SW480 (cell line): ENCODE measurements at places on chromosomes 16 and 17.
A peak's percentile ranks its signal among the peaks of the same experiment; 100 is the strongest.

- no peak for DNase-seq
Measured at GRCh38 chr16:51710905-51711563, 560.0 kb upstream of the SALL1 start.

- peak; percentile 98 for DNase-seq
Measured at GRCh38 chr17:56786989-56787482, 46.7 kb downstream of the C17orf67 start.

DNA sequence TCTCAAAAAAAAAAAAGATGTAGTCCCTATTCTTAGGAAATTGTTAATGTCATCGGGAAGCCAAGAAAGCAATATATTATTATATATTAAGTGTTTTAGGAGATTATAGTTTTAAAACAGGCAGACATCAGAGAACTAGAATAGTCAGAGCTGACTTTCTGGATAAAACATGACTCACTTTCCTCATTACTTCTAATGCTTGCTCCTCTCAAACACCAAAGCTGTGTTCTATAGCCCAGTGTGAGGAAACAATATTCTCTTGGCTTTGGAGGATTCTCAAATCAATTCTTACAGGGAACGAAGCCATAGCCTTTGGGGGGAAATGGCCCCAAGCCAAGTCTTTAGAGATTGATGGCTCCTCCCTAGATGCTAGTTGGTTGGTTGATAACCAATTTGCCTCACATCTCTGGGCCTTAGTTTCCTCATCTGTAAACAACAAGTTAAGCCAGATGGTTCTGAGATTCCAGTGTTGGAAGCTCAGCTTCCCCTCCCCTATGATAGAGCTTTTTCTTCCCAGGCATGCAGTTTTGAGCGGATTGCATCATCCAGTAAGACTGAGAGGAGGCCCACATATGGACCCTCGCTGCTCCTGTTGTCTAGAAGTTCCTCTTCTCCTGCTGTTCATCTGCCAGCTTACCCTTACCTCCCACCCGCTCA is 12.4 kb downstream of the NMT1 start:
- DNase-seq: no peak

DNA sequence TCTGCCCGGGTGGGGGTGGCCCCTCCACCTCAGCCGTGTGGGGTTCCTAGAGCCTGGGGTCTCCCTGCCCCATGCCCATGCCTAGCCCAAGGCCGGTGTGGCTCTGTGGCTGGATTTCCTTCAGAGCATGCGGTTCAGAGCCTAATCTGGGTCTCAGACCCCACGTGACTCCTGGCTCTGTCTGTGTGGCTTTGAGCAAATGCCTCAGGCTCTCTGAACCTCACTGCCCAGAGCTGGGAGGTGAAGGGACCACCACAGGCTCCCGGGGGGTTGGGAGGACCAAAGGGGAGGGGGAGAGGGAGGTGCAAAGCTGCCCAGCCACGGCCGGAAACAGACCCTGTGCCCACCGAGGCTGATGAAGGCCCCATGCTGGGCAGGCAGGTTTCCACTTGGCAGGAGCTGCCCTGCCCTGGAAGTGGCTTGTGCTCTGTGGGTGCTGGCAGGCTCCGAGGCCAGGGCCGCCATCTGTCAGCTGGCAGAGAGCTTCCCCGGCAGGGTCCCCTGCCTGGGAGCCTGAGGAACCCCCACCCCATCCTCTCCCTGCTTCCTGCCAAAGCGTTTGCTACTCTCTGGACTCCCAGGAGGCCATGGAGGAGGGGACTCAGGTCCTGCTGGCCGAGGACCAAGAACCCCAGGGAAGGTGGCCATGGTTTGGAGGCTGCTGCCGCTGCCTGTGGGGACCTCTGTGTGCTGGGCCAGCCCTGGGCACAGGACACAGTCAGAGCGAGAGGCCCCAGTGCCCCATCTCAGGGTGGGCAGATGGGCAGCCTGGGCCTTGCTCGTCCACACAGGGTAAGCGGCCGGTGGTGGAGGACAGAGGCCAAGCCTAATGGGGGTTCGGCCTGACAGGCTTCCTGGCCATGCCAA is 4.0 kb downstream of the CDH15 start:
- no peak for DNase-seq

DNA sequence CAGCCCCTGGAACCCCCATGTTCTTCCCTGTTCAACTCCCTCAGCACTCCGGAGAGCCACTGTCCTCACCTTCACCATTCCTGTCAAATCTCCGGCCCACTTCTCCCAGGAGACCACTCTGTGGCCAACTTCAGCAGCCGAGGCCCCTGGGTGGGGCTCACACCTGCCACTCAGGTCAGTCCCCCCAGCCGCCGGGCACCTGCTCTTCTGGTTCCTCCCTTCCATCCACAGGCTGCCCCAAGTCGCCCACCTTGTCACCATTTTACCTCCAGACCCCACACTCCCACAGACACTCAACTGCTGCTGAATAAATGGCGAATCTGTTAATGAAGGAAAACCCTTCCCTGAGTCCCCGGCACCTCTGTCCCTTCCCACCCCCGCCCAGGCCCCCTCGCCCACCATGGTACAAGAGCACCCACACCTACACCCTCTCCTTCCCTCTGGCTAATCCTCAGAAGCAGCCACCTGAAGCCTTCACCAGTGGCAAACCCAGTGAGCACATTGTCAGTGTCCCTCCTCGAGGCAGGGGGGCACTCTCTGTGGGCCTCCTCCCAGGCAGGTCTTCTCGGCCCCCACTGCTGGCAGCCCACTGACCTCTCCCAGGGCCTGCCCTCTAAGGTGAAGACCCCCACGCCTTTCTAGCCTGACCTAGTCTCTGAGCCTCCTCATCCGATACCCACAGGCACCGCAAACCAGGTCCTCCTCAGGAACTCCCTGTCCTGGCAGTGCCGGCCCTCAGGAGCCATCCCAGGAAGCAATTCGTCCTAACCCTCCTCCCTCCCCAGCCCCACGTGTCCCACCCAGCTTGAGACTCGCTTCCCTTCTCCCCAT is 8.2 kb downstream of the CANT1 start:
- DNase-seq: no peak

- peak; percentile 71 for DNase-seq
Measured at GRCh38 chr17:3773511-3773910, 27.5 kb downstream of the ITGAE start.

DNA sequence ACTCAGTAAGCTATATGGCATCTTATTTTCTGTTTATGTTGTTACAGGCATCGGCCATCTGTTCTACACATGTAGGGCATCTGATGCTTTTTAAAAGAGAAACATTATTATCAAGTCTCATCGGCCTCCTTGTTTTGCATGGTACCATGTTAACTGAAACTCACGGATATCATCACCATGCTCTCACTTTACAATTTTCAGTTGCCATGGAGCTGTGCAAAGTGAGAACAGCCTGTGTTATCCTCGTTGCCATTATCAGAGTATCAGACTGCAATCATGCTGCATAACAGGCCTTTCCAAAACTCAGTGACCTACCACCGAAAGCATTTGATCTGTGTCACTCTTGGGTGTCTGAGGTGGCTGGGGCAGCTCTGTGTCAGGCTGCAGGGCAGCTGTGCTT is 110.3 kb downstream of the C17orf67 start:
- no peak for DNase-seq

GRCh38 chr17:64005734-64006167 is 7.6 kb downstream of the PRR29 start:
- peak; percentile 68 for DNase-seq

- DNase-seq: no peak
Measured at GRCh38 chr16:73054498-73054812, 6.5 kb upstream of the ZFHX3 start.

DNA sequence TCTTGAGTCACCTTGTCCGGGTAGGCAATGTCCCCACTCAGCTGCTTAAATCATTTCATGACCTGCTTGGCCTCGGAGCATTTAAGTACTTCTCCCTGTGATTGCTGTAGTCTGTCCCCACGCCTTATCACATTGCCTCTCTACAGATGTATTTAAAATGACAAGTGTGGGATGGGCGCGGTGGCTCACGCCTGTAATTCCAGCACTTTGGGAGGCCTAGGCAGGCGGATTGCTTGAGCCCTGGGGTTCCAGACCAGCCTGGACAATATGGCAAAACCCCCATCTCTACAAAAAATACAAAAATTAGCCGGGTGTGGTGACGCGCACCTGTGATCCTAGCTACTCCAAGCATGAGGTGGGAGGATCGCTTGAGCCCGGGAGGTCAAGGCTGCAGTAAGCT is 1.3 kb upstream of the GJC1 start:
- DNase-seq: no peak

DNA sequence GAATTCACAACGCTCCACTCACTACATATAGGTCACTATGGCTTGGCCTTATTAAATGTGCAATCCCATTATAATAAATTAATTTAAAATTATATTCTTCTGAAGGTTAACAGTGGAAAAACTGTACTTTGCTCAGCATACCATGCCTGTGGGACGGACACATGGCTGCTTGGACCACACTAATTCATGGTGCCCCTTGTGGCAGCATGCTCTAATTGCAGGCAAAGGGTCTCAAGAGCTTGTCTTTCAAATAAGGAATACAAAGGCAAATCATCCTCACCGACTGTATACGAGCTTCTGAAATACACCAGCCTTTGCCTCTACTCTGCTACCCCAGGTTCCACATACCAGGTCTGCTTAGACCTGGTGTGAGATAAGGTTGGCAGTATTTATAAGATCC is 11.7 kb downstream of the SMPD3 start:
- no peak for DNase-seq

DNA sequence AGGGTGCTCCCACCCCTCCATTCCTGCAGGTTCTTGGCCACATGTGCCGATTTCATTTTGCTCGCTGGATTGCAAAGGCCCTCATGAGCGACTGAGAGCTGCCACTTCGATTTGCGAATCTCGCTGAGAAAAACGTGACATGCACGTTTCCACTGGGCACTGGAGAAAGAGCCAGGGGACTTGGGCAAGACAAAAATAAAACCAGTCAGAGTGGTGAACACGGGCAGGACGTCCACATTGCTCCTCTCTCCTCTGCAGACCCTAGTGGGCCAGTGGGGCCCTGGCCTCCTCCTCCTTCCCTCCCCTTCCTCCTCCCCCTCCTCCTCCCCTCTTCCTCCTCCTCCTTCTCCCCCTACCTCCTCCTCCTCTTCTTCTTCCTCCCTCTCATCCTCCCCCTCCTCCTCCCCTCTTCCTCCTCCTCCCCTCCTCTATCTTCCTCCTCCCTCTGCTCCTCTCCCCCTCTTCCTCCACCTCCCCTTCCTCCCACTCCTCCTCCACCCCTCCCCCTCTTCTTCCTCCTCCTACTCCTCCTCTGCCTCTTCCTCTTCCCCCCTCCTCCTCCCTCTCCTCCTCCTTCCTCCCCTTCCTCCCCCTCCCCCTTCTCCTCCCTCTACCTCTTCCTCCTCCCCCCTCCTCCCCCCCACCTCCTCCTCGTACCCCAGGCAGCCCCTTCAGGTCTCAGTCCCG is 28.1 kb upstream of the ENPP7 start:
- no peak for DNase-seq

DNA sequence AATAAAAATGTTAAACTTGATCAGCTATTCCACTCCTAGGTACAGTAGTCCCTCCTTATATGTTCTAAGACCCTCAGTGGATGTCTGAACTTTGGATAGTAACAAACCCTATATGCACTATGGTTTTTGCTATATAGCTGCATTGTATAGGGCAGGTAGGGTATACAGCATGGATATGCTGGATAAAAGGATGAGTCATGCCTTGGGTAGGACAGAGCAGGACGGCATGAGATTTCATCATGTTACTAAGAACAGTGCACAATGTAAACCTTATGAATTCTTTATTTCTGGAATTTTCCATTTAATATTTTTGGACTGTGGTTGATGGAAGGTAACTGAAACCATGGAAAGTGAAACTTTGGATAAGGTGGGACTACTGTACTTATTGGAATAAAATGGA is 235.1 kb downstream of the CEP112 start:
- peak; percentile 34 for DNase-seq

DNA sequence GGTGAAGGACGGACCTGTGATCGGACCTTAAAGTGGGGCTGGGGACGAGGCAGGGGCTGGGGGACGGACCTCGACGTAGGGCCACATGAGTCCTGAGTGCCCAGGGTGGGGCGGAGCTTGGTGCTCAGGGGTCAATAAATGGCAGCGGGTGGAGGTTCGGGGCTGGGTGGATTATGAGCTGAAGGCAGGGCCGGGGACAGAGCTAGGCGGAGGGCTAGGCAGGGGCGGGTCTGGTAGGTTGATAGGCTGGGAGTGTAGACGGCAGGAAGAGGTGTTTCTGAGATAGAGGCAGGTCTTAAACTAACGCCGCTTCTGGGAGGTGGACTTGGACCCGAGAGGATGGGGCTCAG is 733 bp downstream of the CHRNB1 start:
- DNase-seq: peak; percentile 77

DNA sequence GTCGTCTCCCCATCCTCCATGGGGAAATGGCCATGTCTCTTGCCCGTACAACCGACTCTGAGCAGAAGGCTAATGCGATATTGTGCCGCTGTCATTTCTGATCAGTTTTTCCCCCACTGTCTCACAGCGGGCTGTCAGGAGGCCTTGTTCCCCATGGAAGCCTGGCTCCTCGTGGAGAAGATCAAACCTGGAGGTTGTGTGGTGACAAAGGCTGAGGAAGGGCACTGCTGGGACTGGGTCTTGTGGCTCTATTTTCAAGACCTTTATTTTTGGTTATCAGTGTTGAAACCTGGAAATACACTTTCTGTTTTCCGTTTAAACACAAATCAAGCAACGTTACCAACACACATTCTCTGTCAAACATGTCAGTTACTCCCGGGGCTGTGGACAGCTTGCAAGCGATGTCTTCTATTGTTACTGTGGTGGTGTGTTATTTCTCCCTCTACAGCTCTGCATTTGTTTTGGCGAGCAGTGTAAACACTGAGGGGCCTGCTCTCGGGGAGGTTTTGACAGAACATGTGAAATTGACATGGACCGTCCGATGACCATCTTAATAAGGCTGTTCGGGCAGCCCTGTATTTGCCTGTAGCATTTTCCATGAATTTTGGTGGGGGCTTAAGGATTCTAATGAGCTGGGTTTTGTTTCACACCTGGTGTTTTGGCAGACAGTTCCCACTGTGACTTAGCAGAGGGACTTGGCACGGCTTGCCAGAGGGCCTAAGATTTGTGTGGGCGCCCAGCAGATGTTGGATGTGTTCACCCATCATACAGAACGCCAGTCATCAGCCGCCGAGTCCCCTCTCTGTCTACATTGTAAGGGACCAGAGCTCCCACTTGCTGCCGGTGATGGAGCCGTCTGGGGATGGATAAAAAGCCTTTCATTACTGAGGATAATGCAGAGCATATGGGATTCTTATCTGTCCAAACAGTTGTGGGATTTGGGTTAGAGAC is 12.5 kb downstream of the RBFOX1 start:
- no peak for DNase-seq

- DNase-seq: no peak
Measured at GRCh38 chr17:38600906-38601305, 4.8 kb downstream of the SRCIN1 start.

GRCh38 chr16:81516478-81517149 is 72.0 kb downstream of the CMIP start:
- no peak for DNase-seq

DNA sequence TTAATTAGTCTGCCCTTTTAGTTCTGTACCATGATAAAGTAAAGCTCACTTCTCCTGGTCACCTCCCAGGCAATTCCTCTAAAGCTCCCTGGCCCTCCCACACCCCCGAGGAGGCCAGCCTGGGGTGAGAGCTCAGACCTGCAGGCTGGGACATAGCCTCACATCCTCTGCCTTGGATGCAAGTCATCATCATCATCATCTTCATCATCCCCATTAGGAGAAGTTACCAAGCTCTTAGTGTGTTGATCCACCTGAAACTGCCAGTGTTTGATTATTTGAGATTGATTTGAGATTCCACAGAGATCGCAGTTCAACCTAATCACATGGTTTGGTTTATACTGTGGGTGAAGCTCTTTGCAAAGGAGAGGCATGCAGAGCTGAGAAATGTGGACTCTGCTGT is 197.5 kb downstream of the CYLD start:
- no peak for DNase-seq
